ENCODE measurements at places on chromosomes 4 and X.

DNA sequence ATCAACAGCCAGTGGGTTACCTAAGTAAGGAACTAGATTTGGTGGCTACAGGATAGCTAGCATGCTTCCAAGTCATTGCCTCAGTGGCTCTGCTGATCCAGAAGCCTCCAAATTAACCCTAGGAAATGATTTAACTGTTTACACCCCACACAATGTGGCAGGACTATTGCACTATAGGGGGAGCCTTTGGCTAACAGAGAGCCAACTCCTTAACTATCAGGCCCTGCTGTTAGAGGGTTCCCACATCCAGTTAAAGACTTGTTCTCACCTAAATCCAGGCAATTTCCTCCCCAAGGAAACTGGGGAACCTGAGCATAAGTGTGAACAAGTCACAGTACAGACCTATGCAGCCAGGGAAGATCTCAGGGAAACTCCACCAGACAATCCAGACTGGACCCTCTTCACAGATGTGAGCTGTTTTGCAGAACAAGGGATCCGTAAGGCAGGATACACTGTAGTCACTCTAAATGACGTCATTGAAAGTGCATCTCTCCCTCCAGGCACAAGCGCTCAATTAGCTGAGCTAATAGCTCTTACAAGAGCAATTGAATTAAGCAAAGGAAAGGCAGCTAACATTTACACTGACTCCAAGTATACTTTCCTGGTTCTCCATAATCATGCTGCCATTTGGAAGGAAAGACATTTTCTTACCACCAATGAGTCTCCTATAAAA lies 185.3 kb upstream of the SPOCK3 start:
- DNase-seq, result no peak

- DNase-seq, result no peak
Observed at GRCh38 chr4:57607566-57608180, 497.5 kb upstream of the IGFBP7 start.

- no peak for DNase-seq
Observed at GRCh38 chrX:113157496-113157895, 316.9 kb upstream of the AMOT start.

DNA sequence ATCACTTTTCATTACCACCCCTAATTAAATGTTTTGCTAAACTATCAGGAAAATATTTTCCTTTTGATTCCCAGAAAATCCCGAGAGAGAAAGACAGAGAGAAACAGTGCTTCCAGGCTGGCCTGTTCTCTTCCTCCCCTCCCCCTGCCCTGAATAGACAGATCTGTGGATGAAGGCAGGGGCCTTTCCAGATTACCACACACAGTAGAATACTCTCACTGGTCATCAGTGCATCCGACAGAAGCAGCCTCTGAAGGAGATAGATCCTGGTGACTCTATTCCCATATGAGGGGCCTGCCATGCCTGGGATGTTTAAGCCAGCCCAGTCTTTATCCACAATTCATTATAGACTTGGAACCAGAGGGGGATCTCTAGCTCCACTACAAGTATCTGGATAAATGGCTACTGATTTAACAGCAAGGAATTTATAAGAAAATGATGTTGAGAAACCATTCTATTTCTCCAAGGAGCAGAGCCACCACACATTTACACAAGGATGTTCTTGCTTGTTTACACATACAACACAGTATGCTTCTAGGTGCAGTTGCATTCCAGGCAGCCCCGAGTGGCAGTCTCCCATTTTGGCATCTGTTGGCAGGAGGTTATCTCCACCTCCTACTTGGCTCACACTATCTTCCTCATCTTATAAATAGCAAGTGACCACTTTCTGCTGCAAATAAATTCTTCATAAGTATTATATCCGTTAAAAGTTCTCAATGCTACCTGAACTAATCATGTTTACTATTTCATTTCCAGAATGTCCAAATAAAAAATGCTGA lies 115.8 kb downstream of the HS6ST2 start:
- DNase-seq, result no peak

DNA sequence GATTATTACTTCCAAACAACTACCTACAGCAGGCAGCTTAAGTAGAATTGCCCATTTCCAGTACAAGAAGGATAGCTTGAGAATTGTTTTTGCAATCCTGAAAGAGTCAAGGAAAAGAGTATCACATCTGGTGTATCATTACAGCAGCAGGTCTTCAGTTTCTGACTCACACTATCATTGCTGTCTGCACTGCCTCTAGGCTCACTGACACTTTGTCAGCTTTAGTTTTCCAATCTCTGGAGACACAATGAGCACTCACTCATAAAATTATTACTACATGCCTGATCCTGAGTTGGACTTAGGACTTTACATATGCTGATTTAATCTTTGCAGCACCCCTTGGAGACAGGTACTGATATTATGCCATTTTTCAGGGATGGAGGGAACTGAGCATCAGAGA lies 244.6 kb upstream of the BOD1L1 start:
- DNase-seq, result no peak

DNA sequence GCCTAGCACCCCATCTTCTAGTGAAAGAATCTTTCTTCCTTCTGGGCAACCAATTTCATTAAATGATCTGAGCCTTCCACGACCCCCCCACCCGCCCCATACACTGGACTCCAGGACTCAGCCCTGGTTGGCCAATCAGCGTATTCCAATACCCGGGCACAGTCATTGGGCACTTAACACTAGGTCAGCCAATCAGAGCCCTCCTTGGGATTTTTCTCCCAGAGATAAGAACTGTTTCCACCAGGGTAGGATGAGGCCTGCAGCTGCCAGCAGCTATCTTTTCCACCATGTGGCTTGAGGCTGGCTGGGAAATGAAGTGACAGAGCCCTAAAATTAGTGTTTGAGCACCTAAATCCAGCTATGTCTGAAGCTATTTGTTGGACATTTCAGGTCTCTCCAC lies 418.8 kb downstream of the BCOR start:
- DNase-seq, result no peak

DNA sequence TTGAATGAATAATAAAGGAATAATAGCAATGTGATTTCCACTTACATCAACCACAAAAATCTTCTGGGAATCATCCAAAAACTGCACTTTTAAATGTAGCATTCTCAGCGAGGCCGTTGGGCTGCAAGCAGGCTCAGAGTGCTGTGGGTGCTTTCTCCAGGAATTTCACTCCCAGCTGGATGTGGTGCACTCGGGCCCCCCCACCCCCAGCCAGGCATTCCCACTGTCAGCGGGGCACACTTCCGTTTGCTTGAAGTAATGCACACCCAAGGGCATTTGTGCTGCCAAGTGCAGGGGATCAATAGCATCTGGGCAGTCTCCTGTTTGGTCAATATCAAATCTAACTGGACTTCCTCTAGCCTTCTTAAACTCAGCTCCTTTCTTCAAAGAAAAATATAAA lies at the start of gene FRMD7:
Gene FRMD7, minus strand, starts transcription at position 278 of the 400 bp plus-strand sequence. Its CDS starts 176 bp downstream, at position 102.
- DNase-seq, result no peak

DNA sequence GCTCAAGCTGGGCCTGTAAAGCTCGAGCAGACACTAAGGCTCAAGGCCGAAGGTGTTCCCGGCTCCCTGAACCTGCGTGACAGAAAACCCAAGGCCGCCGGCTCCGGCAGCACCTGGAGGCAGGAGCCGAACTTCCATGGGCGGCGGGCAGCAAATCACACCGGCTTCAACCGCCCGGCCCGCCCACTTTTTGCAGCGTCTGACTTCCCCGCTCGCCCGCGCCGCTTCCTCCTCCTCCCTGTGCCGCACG lies 940 bp upstream of the NSD2 start:
- DNase-seq, result peak; percentile 84

- no peak for DNase-seq
Observed at GRCh38 chr4:135963009-135963408, 1569.3 kb downstream of the PCDH18 start.

DNA sequence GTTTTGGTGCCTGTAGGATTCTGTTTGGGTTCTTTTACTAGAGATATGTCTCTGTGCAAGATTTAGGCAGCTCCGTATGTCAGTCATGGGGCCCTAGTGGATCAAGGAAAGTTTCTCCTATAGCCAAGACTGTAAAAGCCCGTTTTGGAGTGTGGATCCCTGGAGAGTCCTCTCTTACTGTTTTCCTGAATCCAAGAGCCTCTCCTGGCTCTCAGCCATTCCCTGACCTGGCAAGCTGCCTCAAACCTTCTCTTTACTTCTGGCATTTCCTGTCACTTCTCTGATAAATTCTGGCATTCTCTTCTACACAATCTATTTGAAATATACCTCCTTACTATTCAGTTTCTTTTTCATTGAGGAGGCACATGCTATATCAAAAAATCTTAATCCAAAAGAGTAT lies 41.4 kb downstream of the DCAF12L2 start:
- DNase-seq, result no peak

- no peak for DNase-seq
Observed at GRCh38 chrX:25198253-25198652, 182.5 kb upstream of the ARX start.

DNA sequence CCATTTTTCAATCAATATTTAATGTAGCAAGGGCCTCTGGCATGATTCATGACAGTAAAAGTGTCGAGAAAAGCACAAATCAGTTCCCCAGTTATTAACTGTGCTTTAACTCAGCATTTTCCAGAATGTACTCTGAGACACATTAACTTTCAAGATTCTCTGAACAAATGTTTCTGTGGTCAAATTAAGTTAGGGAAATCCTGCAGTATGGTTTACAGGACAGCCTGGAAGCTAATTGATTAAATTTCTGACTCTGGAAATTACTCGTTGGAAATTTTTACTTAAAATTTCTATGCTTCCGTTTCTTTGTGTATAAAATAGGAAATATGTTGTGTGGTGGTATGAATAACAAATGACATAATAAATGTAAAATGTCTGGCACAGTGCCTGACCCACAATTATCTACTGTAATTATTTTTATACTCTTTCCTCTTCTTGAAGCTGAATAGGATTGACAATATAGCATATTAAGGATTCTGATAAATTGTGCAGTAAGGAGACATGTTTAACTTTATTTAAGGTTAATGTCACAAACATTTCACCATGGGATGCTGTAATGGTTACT lies 33.7 kb downstream of the STK32B start:
- no peak for DNase-seq

DNA sequence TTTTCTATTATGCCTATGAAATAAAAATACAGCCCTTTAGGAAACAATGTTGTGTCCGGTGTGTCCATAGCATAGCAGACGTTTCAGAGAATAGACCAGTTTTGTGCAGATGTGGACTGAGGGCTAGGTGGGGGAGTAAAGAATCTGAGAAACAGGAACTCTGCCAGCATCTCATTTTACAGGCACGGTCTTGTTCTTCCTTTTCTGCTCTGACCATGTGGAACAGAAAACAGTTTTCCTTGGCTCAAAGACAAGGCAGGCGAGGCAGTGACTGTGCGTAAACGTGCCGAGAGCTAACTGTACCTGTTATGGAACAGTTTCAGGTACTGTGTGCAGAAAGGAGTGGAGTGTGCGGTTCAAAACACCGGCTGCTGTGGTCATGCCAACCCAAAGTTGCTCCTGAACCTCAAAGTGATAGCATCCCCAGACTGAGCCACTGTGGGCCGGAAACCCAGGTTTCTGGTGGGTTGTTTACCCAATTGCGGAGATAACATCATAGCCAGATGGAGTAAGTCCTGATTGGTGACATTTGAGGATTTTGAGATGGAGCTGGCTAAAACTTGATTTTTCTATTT lies 20.2 kb downstream of the CNGA2 start:
- DNase-seq, result no peak

DNA sequence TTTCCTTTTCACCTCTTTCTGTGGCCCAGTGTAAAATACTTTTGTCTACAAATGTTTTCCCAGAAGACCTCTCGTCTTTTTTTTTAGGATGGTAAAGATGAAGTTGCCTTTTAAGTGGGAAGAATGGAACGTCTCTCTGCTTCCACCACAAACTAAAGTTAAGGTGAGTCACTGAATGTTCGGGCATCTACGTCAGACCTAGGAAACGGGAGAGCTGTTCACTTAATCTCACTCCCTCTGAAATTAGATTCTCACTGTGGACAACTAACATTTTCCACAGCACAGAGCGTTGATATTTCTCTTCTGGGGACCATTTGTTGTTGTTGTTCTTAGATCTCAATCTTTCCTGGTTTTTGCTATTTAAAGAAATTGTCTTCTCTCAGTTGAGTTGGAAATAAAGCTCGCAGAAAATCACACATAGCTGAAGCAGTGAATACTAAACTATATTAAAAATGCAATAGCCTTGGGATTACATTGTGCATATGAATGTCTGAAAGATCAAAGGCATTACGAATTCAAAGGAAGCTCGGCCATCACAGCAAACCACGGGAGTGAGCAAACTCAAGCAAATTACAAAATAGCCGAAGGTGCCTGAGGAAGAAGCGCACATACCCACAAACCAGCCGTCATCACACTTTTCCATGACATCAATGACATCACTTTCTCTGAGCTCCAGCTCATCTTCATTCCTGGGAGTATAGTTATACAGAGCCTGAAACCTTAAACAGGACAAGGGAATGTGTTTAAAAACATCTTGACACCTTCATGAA lies 53.9 kb upstream of the PDLIM3 start:
- DNase-seq, result no peak

DNA sequence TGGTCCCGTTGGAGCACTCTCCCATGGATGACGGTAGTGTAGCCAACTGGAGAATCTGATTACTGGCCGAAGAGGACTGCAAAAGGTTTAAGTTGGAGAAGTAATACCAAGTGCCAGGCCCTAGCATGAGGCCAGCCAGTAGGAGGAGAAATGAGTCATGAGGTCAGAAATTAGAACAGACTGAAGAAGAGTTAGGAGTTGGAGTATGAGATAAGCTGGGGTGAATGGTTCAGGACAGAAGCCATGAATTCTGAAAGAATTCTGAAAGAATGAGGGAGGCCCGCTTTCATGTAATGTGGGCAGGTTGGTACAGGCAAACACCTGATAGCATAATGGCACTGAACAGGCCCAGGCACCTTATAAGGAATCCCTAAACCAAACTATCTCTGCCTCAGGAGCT lies 18.4 kb upstream of the STK26 start:
- DNase-seq, result no peak

DNA sequence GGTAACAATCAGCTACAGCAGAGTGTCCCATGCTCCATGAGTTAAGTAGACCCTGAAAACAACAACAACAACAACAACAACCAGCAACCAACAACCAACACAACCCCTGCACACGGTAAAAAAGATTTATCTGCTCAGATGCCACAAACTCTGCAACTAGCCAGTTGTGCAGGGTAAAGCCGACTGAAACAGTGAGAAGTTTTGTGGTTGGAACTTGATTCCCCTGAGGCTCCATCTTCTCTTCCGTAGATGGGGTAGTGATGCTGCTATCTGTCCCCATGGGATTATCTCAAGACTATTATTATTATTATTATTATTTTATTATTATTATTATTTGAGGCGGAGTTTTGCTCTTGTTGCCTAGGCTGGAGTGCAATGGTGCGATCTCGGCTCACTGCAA lies 50.6 kb upstream of the RAPGEF2 start:
- no peak for DNase-seq

- DNase-seq, result no peak
Observed at GRCh38 chr4:102665527-102665926, 95.2 kb downstream of the MANBA start.

GRCh38 chrX:81957900-81958545 lies 756.1 kb downstream of the SH3BGRL start:
- peak; percentile 45 for DNase-seq

- no peak for DNase-seq
Observed at GRCh38 chrX:7225338-7225737, 77.4 kb upstream of the PUDP start.

DNA sequence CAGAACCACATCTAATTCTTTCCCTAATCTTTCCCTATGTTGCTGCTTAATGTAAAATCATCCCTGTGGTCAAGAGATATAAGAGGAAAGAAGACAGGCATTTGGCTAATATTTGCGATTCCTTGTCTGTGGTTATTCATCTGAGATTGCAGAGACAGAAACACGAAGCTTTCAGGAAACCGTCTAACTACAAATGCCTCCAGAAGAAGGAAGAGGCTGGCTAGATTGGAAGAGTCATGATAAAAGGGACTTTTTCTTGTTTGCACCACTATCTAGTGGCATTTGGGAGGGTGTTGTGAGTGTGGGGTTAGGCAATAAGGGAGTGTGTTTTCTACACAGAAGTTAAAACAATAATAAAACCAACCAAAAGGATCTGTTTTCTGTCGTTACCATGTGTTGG lies 43.9 kb downstream of the TMEM154 start:
- DNase-seq, result no peak
